ENCODE measurements at places on chromosomes 1 and 21. TPM values are rescaled to one million over a fixed set of nuclear protein-coding genes. Genes with fewer than 3 reads are reported as not detected.

The GJA4 gene
- total RNA-seq = not detected

The TIE1 gene
- 0.81 TPM for total RNA-seq

GRCh38 chr1:228770779-228771223 is 35.5 kb downstream of the RHOU start:
- no peak for DNase-seq

GRCh38 chr1:21605964-21606705 is 63.0 kb downstream of the RAP1GAP start:
- DNase-seq = no peak

DNA sequence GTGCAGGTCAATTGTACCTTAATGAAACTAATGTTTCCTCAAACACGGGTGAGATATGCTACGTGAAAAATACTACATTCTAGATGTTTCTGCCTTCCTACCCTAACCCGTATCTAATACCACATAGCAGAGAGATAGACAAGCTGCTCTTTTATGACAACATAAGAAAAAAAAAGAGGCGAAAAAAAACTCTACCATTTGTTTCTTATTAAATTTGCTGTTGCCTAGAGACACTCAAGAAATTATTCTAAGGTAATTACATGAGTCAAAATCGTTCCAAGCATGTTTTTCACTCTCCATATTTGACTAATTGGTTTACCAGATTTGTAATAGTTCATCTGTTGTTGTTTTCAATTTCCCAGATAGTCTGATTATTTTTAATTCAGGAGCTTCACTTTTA is 27.4 kb downstream of the PALMD start:
- no peak for DNase-seq

DNA sequence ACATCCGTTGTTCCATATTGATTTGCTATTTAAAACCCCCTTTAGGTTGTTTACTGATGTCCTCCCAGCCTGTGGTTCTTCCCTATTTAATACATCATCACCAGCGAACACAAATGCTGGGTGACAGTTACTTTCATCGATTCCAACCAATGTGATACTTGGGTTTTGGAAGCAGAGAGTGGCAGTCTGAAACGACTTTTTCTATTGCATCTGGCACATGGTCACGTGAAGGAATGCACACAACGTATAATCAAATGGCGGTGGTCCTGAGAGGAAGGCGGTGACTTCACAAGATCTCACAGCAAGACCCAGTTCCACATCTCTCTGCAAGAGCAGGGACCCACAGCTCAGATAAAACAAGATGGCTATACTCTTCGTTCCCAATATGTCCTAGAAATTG is 213.9 kb downstream of the DSCAM start:
- no peak for DNase-seq

DNA sequence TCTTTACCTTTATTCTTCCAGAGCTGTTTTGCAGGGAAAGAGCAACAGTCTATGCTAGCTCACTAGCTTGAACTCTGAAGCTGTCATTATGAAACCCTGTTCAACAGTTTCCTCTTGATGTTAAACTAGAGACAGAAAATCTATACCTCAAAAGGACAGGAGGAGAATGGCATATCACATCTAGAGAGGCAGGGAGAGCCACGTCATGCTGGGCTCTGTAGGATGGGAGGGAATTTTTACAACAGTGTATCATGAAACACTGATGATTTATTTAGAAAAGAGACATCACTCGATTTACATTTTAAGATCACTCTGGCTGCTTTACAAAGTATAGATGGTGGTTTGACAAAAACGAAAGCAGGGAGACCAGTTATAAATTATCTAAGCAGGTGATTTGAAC is 224.9 kb upstream of the COA6 start:
- DNase-seq = no peak
